ENCODE measurements at places on chromosomes 11 and 22.

DNA sequence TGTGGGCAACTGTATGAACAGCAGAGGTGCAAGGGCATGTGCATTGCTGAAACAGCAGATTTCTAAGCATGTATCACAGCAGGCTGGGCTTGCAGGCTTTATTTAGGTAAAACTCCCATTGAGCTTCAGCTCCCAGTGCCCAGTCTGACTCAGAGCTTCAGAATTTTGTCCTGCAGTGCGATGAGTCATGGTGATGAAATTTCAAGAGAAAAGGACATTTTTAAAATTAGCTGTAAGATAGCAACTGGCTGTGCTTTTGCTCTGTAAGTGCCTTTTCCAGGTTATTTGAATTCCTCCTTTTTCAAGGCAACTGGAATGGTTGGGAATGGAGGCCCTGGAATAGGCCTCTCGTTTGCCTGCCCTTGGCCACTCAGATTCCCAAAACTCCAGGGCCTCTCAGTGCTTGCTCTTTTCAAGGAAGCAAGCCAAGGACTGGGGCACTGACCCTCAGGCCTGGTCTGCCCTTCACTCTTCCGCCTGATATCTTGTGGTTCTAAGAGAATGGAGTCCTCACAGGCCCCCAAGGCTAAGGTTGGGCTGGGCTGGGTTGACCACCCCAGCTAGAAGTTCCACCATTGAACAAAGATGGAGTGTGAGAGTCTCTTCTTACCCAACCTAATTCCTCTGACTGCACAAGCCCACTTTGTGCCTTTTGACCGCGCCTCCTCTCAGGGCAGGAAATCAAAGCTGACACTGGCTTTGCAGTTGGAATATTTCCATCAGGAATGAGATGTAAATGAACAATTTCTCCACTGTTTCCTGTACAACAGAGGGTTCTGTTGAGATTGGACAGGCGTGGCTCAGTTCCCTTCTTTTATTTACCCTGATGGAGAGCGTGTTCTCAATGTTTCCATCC lies 59.5 kb upstream of the PRSS23 start:
- DNase-seq = peak; percentile 98

- DNase-seq = no peak
These were observed 63.1 kb downstream of the MTNR1B start for GRCh38 chr11:93032580-93032979.

DNA sequence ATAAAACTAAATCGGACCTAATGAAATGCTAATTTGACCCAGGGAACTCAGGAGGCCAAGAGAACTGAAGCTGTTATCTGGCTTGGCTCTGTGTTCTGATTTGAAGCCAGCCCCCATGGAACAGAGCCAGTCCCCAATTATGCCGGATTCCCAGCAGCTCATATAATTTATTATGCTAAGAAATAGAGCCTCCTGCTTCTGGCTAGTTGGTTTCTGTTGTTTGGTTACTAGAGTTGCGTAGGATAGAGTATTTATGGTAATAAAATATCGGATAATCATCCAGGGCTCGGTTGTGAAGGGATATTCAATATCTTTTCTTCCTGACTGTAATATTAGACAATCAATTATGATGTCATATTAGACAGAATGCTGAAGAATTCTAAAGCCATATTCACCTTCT lies 120.4 kb upstream of the TTC12 start:
- peak; percentile 17 for DNase-seq

- peak; percentile 22 for DNase-seq
These were observed 5.0 kb upstream of the LIMK2 start for GRCh38 chr22:31206896-31207687.

GRCh38 chr11:12859872-12860657 lies 149.1 kb upstream of the RASSF10 start:
- peak; percentile 45 for DNase-seq

DNA sequence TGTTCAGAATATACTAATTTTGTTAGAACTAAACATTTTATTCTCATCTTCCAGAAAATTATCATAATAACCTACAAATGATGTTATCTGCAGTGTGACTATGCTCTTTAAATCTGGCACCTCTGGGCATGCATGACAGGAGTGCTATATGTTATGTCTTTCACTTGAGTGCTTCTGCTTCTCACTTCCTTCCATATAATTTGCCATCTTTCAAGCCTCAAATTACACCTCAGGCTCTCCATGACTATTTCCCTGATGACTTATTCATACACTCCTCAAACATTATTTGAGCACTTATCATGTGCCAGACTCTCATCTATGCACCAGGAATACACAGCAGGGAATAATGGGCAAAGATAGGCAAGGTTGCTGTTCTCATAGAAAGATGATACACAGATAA lies 219.3 kb upstream of the POU2AF2 start:
- no peak for DNase-seq

- DNase-seq = peak; percentile 36
These were observed 748 bp downstream of the RAB30 start for GRCh38 chr11:83070731-83071566.

DNA sequence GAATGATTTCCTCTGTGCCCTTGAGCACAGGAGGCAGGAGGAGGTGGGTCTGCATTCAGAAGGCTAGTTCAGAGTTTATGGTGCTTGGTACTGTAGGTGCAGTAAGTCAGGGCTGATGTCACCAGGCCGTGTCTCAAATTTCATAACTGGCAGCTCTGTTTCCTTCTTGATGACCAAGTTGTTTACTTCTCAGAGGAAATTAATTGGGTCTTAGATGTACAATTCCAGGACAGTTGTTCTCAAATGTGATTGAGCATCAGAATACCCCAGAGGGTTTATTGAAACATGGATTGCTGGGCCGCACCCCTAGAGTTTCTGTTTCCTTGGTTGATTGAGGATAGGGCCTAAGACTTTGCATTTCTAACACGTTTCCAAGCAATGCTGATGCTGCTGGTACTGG lies 6.2 kb downstream of the AMOTL1 start:
- no peak for DNase-seq

GRCh38 chr11:61541598-61541997 lies 33.0 kb downstream of the LRRC10B start:
- DNase-seq = no peak

DNA sequence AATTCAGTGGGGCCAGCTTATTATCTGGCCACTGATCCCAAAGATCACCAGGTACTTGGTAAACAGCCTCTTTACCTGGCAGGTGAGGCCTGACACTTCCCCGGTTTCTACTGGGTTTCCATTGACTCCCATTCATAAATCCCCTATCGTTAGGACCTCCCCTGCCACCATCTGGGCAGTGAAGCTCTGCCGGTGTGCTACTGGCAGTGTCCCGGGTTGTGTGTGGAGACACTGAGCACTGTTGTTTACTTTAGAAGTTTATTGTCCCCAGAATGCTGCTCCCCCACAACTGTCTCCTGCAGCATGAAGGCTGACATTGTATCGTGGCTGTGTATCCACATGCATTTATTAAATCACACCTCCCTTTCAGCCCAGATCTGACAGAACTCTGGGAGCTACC lies 142.7 kb downstream of the WNT7B start:
- no peak for DNase-seq

DNA sequence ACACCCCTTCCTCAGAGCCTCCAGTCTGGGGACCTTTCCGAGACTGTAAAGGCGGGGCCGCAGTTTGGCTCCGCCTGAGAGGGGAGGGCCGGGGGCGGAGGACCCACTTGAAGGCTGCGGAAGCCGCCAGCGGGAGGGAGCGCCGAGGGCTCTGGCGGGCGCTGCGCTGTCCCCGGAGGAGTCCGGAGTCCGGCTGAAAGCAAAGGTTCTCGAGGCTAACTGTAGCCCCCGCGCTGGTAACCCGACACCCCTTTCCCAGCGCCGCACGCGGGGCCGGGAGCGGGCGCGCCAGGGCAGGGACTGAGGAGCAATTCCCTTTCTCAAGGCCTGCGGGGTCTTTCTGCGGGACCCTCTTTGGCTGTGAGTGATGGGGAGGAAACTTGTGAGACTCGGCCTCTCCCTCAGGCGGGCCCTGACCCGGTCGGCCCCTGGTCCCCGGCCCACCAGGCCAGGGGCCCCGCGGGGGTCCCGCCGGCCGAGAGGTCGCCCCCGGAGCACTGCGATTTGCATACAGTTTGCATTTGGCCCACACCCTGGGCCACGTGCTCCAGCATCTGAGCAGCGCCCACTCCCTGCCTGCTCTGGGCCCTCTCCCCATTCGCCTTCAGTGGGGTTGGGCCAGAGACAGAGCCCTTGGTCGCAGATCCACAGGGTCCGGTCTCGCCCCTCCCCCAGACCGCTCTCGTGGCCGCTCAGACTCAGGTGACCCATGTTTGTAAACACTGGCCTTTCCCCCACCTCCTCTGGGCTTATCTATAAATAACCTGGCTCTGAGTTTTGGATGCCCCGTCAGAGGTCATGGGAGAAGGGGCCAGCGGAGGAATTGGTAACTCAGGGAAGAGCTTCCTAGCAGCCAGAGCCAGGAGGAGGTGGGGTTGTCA lies 519 bp upstream of the ART5 start:
- peak; percentile 76 for DNase-seq

GRCh38 chr11:126491092-126491491 lies 135.6 kb downstream of the ST3GAL4 start:
- no peak for DNase-seq

GRCh38 chr11:1511937-1512496 lies 25.4 kb upstream of the MOB2 start:
- no peak for DNase-seq

GRCh38 chr11:57804466-57804865 lies 42.9 kb downstream of the CTNND1 start:
- no peak for DNase-seq

DNA sequence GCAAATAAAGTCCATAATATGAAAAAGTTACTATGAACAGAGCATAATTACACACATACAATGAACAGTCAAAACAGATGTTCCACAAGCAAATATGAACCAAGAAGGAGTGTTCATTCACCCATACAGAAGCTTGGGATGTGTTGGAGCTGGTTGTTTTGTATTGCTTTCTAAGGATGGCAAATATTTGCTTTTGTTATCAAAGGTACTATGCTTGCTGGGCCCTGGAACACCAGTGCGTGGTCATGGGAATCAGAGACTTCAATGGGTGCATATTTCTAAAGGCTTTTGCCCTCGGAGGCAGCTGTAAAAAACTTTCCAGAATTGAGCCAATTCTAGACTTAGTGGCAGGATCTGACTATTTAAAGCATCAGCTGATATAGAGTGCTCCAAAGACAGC lies 85.1 kb downstream of the BARX2 start:
- no peak for DNase-seq

DNA sequence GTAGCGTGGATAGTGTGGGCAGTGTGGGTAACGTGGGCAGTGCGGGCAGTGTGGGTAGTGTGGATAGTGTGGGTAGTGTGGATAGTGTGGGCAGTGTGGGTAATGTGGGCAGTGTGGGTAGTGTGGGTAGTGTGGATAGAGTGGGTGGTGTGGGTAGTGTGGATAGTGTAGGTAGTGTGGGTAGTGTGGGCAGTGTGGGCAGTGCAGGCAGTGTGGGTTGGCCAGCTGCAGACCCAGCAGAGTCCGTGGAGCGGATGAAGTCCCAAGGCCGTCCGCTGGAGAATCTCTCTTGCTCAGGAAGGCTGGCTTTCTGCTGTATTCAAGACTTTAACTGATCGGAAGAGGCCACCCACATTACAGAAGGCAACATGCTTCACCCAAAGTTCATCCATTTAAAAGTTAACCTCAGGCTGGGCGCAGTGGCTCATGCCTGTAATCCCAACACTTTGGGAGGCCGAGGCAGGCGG lies 26.1 kb upstream of the KRTAP5-6 start:
- no peak for DNase-seq

DNA sequence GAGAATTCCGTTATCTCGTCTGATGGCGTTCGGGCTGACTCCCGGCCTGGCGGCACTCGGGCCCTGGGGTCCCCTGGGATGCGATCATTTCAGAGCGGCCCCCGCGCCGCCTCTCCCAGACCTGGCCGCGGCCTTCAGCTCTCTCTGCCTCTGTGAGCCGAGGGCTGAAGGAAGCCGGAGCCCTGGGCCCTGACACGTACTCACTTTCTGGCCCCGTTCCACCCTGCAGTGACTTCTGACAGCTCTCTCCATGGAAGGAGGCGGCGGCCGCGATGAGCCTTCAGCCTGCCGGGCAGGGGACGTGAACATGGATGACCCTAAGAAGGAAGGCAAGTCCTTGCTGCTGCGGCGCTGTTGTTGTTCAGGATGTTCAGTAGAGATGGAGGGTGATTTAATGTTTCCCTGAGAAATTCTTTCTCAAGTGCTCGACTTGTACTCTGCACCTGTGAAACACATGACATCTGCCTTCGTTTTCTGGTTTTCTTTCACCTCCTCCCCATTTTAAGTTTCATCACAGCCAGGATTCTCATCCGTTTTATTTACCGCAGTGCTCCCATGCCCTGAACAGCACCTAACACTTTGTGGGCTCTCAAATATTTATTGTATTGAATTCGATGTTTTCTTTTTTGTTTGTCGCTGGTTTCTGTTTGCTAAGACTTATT lies 612 bp downstream of the GTSE1 start:
- peak; percentile 21 for DNase-seq

- DNase-seq = no peak
These were observed 549.0 kb upstream of the LUZP2 start for GRCh38 chr11:23947883-23948282.

DNA sequence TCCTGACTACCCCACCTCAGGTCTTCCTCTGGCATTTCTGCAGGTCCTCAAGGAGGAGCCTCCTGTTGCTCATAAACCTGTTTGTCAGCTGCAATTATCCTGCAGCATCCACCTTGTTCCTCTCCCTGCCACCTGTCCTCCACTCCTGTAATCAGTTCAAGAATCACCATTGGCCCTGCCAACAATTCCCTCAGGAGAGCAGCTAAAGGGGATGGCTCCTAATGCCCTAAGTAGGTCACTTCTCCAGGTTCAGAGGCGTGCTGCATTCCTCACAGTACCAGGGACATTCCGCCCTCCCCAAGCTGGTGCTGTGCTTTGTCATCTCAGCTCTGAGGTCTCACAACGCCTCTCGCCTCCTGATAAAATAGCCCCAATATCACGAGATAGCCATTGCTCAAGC lies 2.1 kb downstream of the CLDN25 start:
- no peak for DNase-seq

DNA sequence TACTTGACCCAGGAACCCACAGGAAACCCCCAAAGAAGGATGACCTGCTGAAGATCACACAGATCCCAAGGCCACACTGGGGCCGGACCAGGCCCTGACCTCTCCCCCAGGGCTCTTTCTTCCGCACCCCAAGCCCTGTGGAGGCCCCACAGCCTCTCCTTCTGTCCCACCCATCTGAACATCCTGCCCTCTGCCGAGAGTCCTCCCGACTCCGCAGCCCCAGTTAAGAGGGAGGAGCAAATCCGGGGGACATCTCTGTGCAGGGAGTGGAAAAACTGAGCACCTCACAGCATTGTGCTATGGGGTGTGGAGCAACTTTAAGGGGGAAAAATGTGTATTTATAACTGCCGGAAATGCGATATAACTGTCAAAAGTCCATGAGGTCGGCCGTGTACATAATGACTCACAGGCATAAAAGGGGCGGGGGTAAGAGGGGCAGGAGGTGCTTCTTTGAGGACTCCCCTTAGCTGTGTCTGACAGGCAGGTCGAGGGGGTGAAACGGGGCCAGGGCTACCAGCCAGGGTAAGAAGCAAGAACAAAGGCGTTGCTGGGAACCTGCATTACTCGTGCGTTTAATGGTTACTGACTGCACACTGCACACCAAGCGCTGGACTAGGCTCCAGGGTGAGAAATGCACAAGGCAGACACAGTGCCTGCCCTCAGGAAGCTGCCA lies 57.2 kb downstream of the WNT11 start:
- peak; percentile 7 for DNase-seq

GRCh38 chr11:94525546-94526324 lies 13.5 kb downstream of the C11orf97 start:
- DNase-seq = peak; percentile 86

- peak; percentile 53 for DNase-seq
These were observed 44.1 kb downstream of the GNB1L start for GRCh38 chr22:19810381-19811201.

Measured in fibroblast of pulmonary artery (primary cell).